ENCODE measurements at places on chromosomes 4 and X. TPM values are rescaled to one million over a fixed set of nuclear protein-coding genes. Genes with fewer than 3 reads are reported as not detected.

UGT2B7 gene
- 0.20 TPM for total RNA-seq

ADAMTS3 gene
- total RNA-seq, result 5.8 TPM

FAM156B gene
- 27.2 TPM for total RNA-seq

LRP2BP gene
- total RNA-seq, result 9.2 TPM

CFP gene
- total RNA-seq, result 2.9 TPM

DOK7 gene
- 2.6 TPM for total RNA-seq

SLC25A31 gene
- total RNA-seq, result not detected

SPRY1 gene
- total RNA-seq, result 23.6 TPM

PPEF2 gene
- total RNA-seq, result 0.06 TPM

RHOXF2B gene
- total RNA-seq, result not detected

CC2D2A gene
- 67.6 TPM for total RNA-seq

USP17L25 gene
- not detected for total RNA-seq

NPY2R gene
- 3.3 TPM for total RNA-seq

LSM6 gene
- 29.3 TPM for total RNA-seq

PLP2 gene
- 26.1 TPM for total RNA-seq

MAGEA2B gene
- total RNA-seq, result not detected

PCGF3 gene
- 40.4 TPM for total RNA-seq

CAPN6 gene
- 47.4 TPM for total RNA-seq

DRD5 gene
- 2.2 TPM for total RNA-seq

CENPVL1 gene
- total RNA-seq, result 0.83 TPM

TMEM255A gene
- total RNA-seq, result 43.9 TPM

FAM47E gene
- 9.4 TPM for total RNA-seq

DACH2 gene
- 9.0 TPM for total RNA-seq

LRRC66 gene
- total RNA-seq, result 0.30 TPM

HSPA4L gene
- 30.9 TPM for total RNA-seq
